ENCODE measurements at places on chromosomes 12 and 14.

DNA sequence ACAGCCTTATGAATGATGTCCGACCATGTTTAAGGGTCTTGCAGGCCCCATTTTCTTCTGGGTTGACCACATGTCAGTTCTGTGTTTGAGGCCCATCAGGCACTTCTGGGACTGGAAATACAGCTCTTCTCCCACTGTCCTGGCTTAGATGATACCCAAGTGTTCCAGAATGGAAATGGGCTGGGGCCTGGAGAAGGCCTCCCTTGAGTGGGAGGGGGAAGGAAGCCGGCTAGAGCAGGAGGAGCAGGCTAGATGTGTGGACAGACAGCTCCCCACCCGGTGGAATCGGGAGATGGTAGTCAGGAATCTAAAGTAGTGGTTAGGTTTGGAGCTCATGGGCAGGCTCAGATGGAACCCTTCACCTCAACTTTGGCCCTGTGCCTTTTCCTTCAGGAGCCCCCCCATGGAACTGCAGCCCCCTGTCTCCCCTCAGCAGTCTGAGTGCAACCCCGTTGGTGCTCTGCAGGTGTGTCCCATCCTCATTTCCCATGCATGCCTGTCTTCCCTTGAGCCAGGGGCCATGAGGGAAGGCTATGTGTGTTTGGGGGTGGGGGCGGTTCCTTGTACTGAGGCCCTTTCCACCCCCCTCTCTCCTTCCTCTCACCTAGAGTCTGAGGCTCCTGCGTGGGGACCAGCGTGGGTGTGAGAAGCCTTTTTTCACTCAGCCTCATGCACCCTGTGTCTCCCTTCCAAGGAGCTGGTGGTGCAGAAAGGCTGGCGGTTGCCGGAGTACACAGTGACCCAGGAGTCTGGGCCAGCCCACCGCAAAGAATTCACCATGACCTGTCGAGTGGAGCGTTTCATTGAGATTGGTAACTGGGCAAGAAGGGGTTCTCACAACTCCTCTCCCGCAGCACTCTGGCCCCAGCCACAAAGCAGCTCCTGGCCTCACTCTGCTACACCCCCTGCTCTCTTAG, 3.0 kb downstream of the NPFF start:
- DNase-seq: no peak

DNA sequence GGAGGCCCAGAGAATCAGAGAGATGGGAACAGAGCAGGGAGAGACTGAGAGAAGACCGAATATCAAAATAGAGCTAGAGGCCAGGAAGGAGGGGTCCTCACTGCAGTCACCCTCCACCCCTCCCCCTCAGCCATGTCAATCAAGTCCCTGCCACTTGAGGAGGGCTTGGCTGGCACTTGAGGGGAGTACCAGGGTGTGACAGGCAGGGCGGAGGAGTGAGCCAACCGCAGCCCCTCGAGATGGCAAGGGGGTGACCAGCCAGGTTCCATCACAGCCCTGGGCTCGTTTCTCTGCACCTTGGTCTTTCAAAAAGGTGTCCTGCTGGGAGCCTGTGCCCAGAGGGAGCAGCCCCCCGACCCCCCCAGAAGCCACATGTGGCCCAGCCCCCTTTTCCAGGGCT, 4.2 kb downstream of the AQP5 start:
- DNase-seq: no peak

DNA sequence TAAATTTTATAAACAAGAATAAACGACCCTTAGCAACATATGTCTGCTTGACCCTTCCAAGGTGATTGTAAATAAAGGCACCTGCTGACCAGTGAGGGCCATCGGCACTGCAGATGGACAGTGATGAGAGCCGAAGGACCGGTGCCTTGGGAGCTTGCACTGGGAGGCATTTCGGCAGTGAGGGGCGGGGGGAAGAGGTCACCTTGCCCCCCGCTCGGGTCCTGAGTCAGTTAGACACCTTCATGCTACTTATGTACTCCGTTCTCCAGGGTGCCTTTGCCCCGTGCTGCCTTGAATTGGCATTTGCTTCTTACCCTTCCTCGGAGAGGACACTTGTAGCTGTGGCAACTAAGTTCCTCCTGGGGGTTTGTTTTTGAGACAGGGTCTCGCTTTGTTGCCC, 23.0 kb downstream of the MMAB start:
- no peak for DNase-seq

- no peak for DNase-seq
Observed at GRCh38 chr12:81520064-81520945, 238.8 kb downstream of the PPFIA2 start.

DNA sequence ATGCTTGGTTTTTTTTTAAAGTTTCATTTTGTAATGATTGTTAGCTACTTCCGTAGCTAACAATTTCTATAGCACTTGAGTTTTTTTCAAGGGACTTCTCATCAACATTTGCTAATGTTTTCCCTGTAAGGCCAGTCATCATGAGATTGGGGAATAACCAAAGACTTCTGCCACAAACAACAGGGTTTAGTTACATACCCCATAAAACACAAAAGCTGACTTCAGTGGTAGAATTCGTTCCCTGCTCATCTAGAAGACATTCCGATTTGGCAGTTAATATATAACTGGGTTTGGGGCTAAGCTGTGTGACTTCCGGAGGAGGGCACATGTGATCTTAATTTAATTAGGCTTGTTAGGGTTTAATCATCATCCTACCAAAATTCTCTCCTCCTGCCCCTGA, 22.9 kb downstream of the EGLN3 start:
- no peak for DNase-seq

DNA sequence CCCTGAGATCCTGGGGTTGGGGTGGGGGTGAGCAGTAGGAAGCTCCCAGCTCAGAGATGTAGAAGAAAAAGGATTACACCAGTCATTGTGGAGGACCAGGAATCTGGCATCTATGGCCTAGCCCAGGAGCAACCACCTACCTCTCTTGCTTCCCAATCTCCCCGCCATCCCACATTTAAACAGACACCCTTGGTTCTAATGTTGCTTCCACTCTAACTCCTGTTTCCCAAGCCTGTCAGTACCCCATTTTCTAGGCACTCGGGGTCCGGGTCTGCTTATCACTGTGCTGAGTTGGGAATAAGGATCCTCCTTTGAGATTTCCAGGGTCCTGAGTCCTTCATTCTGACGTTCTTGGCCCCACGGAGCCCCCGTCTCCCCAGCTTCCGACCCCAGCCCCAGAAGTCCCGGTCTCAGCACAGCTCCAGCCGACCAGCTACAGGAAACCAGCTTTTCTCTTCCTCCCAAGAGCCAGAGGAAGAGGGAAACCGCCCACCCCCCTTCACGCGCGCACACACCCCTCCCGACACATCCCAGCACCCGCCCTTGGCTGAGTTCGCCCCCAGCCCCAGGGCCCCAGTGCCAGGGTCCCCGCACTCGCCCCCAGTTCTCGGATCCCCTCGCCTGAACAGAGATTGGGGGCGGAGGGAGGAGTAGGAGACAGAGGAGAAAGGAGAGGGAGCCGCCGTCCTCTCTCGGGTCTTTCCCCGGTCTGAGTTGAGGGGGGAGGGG, 1.2 kb downstream of the ITGA5 start:
- no peak for DNase-seq

DNA sequence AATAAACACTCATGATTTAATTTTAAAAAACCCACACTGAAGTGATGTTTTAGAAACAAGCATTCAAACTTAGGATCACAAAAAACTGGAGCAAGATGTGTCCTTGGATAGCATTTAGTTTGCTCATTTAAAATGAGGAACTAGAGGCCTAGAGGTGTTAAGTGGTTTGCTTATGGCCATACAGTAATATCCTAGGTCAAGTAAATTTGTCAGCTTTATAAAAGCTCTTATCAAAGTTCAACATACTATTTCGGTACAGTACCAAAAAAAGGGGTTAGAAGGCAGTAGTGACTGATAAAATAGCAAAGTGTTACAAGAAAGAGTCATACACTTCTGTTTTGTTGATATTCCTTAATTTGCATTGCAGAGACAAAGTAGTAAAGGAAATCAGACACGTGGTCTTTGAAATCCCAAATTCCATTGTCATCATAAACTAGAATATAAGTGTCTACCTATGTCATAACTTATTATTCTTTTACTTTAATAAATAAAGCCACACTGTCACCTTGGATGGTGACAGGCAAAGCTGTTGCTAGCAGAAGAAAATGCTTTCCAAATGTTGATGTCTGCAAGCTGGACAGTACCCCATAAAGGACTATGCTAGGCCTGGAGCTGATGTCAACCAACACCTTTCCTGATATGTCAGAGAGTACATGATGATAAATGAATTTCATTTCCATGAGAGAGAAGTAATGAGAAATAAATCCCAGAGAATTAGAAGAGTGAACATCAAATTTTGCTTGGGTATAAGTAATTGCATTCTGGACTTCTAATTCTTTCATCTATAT, 17.6 kb upstream of the SRP54 start:
- DNase-seq: no peak

DNA sequence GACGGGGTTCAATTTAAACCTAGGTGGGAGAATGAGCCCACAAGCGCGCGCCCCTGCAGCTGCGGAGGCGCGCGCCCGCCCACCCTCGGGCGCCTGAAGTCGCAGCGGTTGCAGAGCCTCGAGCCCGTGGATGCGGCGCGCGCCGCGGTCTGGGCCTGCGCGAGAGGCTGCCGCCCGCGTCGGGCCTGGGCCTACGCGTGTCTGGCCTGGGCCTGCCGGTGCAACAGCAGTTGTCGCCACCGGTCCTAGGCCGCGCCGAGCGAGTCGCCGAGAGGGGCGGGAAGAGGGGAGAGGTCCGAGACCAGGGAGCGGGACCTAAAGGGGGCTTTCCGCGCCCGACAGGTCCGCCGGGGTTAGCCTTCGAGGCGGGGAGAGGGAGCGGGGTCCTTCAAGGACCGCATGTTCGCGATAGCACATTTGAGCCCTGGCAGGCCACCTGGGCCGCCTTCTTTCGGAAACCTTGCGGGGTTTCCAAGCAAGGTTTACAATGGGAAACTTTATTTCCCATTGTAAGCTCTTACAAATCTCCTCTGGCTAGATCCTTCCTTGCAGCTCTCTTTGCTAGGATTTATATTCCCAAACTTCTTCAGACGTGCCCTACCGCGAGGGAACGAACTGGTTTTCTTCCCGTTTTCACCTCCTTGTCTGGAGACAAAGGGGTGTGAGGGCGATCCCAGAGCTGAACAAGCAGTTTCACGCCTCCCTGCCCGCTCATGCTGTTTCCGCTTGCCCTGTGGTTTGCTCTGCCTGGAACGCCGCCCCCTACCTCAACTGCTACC, 6.8 kb downstream of the SIX6 start:
- no peak for DNase-seq

DNA sequence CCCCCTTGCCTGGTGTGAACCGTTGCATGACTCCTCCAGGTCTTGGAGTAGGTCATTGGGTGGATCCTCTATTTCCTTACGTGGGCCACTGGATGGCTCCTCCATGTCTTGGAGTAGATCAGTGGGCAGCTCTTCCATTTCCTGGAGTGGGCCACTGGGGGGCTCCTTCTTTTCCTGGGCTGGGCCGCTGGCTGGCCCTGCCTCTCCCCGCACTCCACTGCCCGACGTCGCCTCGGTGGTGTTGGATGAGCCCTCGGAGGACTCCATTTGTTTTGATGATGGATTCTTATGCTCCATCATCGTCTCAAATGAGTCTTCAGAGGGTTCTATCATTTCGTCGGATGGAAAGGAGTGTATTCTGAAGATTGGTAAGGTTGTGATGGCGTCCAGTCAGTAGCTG, 19.1 kb downstream of the RTL1 start:
- DNase-seq: no peak

- no peak for DNase-seq
Observed at GRCh38 chr14:54471641-54472040, 17.1 kb downstream of the GMFB start.

GRCh38 chr14:51041108-51041531, 53.8 kb downstream of the TRIM9 start:
- no peak for DNase-seq

GRCh38 chr12:72793796-72794195, 521.6 kb downstream of the TRHDE start:
- DNase-seq: no peak

DNA sequence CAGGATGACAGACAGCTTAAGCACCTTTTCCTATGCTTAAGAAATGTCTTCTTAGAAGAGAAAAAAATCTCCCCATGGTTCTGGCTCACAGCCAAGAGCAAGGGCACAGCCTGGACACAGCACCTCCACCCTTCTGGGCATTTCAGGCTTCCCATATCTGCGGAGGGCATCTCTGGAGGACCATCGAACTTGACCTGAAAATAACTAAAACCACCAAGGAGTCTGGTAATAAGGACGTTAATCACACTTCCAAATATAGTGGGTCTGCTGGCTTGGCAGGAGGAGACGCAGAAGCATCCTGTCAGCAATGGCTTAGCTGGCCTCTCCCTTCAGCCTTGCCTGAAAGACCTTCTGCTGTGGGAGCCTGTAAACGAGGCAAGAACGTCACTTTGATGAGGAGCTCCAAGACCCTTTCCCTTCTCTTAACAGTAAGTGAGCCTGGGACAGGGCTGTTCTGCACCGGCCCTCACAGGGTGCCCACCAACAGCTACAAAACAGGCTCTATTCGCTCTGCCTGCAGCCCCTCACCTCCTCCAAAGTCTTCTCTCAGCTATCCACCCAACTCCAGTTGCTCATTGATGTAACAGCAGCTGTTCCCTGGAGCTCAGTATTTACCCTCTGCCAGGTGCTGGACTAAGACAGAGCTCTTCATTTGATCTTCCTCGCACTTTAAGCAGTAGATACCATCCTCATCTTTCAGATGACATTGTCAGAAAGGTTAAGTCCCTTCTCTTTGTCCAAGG, 13.2 kb downstream of the SETD3 start:
- no peak for DNase-seq

GRCh38 chr12:77608271-77608824, 222.3 kb upstream of the NAV3 start:
- DNase-seq: no peak

DNA sequence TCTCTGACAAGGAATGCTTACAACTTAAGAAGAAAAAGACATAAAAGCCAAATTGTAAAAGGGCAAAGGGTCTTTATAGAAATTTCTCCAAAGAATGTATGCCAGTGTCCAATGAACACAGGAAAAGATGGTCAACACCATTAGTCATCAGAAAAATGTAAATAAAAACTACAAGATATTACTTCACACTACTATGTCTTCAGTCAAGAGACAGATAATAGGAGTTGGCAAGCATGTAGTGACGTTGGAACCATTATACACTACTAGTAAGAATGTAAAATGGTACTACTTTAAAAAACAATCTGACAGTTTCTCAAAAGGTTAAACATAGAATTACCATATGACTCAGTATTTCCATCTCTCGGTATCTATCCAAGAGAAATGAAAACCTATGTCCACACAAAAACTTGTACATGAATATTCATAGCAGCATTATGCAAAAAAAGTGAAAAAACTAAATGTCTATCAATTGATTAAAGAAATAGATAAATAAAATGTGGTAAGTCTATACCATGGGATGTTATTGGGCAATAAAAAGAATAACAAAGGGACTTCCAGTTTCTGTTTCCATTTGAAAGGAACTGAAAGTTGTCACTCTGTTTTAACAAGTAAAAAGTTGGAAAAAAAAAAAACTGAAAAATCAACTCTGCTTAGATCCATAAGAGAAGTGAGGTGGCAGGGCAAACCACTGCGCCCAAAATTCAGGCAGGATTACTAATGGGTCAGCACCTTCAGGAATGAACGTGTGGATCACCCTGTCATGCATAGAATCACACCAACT, 69.8 kb downstream of the ALG10B start:
- DNase-seq: no peak

DNA sequence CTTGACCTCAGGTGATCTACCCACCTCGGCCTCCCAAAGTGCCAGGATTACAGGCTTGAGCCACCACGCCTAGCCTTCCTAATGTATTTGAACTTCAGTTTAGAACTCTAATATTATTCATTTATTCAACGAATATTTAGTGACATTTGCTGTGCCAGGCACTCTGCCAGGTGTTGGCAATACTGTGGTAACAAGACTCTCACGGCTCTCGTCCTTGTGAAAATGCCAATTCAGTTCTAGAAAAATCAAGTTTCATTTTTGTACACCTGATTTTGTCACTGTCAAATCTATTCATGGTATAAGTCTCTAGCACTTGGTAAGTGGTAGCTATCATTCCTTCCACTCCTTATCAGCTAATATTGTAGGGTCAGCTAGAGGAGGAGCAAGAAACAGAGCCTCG, 6.3 kb upstream of the PWP1 start:
- DNase-seq: no peak
